ENCODE measurements at places on chromosomes 16 and 17.

DNA sequence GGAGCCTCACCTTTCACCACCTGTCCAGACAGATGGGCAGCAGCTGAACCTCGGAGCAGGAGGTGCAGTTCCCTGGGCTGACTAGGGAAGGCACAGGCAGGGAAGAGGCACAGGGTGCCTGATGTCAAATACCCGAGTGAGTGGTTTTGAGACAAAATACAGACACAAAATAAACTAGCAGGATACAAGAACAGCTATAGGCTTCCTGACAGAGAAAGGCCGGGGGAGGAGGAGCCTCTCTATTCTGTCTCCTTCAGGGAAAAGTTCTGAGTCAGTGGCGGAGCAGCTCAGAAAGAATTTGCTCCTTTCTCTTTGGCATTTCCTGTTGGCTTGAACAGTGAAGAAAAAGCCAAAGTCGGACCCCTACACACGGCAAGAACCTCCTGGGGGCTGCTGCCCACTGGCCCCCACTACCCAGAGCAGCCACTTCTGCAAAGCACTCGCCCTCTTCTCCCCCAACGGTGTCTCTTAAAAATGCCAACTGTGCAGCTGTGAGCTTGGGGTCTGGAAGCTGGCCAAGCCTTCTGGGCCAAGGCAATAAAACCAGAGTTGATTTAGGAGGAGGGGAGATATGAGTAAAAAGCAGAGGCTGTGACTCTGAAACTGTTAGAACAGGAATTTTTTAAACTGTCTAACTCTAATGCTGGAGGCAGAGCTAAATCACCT lies 14.4 kb upstream of the FAAP100 start:
- no peak for DNase-seq

GRCh38 chr17:31788956-31789355 lies 70.1 kb downstream of the COPRS start:
- DNase-seq, result no peak

DNA sequence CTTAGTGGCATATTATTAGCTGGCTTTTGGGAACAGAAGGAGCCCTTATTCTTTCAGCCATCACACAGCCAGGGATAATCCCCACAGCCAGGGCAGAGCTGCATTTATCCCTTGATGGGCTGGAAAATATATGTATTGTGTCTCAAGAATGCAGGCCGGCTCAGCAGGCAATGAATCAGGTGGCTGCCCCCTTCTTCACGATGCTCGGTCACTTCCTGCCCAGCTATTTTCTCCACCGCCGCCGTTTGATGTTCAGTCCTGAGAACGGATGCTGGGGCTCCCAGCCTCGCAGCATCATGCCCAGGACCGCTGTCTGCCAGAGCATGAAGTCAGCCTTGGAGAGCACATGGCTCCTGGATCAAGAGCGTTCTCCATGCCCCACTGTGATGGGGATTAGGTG lies 4.3 kb upstream of the MYH3 start:
- DNase-seq, result no peak

DNA sequence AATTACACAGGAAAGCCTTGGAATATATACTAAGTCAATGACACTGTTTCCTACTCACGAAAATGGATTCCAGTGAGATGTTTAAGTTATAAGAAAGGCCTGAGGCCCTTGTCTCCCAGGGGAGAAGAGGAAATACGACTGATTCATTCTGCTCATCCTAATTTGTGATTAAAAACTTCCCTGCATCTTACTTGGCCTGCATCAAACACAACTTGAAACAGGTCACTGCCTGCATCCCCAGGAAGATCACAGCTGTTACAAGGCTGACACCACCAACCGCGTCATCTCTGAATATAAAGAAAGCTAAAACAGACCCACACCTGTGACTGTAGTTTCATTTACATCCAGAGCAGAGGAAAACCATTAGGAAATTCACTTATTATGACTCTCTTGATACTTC lies 121.9 kb downstream of the DNAH3 start:
- DNase-seq, result no peak

GRCh38 chr16:59719121-59719520 lies 985.0 kb upstream of the GOT2 start:
- no peak for DNase-seq

DNA sequence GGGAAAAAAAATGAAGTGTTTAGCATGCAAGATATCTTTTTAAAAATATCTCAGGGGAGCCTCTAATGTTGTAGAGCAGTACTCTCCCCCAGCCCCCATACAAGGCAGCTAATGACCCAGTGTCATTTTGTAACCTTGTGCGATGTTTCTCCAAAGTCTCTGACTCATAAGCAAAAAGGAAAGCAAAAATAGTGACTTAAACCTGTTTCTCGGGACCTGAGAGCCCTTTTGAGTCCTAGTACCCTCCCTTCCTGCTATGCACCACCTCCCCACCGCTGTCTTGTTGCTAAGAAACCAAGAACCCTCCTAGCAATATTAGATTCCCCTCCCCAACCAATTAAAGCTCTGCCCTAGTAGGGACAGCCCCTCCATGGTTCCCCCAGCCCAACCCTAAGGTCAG lies 2.8 kb downstream of the MYCBPAP start:
- no peak for DNase-seq

- no peak for DNase-seq
Measured at GRCh38 chr16:16175296-16175695, 48.0 kb downstream of the ABCC6 start.

DNA sequence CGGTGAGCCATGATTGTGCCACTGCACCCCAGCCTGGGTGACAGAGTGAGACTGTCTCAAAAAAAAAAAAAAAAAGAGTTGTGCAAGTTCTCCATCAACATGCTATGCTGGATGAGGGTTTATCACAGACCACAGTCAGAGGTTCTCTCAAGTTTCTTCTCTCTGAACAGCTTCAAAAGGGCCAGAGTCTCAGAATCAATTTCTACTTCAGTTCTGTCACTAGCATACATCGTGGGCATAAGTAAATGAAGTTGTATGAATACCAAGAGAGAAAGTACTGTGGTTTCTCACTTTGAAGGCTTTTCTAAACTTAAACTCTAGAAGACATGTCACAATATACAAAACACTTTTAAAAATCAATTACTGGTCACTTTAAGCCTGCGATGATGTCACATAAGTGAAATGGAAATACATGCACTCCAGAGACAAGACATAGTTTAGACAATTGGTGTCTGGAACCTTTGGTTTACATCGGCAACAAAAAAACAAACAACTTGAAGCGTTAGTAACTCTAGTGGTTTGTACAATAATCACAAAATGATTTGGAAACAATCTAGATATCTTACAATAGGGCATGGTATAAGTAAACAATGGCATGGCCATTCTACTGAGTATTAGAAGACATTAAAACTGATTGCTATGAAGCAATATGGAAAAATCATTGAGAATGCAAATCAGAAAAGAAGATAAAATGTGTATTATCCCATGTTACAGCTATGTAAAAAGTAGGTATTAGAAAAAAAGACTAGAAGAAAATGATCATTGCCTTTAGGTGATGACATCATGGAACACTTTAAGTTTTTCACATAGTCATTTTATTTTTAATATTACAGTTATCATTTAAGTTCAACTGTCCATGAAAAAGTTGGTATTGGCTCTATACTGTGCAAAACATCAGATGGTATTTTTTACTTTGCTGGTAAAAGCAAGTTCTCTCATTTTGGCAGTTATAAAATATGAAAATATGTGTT lies 232.3 kb downstream of the ZFHX3 start:
- no peak for DNase-seq

- no peak for DNase-seq
Measured at GRCh38 chr17:74759243-74759801, 10.9 kb downstream of the NHERF1 start.

- DNase-seq, result no peak
Measured at GRCh38 chr17:72795941-72796340, 296.5 kb downstream of the SLC39A11 start.

GRCh38 chr16:84519855-84520254 lies 15.4 kb upstream of the MEAK7 start:
- DNase-seq, result no peak

DNA sequence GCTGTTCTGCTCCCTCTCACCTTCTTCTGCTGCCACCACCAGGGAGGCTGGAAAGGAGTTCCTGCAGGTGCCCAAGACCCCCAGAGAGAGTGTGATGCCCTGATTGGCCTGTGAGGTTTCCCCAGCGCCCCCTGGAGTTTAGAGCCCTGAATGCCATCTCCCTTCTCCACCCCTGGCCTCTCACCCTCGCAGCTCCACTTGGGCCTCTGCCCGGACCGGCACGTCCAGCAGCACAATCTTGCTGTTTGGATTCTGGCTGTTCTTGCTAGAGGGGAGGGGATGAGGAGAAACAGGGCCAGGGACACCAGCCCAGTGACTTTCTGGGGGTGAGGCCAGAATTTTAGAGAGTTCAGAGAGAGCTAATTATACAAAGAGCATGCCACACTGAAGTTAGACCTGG lies 12.5 kb upstream of the FAM171A2 start:
- DNase-seq, result no peak

DNA sequence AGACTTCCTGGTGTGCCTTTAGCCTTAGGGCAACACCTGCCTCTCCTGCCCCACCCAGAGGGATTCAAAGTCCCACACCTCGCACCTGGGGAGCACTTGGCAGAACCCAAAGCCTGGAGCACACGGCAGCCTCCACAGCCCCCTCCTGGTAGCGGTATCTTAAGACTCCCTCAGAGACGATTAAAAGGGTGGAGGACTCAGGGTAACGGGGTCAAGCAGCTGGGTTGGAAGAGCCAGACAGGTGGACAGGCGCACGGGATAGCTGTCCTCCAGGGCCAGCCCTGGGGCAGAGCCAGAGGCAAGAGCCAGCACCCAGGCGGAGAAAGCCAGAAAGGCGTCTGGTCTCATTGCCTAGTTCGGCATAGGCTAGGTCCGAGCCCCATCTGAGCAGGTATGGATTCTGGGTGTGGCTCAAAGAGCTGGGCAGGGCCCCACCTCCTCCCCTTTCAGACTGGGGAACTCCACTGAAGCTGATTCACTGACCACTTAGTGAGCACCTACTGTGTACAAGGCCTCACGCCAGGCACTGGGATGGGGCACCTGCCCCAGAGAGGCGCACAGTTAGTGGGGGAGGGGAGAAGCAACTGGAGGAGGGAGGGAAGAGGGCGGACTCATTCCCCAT lies 55.0 kb upstream of the MEAK7 start:
- no peak for DNase-seq

GRCh38 chr17:64055183-64056142 lies 35.0 kb upstream of the ICAM2 start:
- no peak for DNase-seq

DNA sequence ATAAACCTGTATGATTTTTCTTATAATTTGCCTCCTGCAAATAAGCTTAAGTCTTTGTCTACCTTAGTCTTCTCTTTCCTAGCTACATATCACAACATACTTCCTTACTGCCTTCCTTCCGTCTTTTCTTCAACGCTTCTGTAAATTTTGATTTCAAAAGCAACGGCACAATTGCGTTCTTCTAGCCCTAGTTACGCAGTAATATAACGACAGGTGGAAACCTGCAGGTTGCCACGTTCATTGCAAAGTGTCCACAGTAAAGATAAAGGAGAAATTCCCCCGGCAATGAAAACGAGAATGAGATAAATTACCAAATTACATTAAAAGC lies 546 bp upstream of the PSMD7 start:
- no peak for DNase-seq

DNA sequence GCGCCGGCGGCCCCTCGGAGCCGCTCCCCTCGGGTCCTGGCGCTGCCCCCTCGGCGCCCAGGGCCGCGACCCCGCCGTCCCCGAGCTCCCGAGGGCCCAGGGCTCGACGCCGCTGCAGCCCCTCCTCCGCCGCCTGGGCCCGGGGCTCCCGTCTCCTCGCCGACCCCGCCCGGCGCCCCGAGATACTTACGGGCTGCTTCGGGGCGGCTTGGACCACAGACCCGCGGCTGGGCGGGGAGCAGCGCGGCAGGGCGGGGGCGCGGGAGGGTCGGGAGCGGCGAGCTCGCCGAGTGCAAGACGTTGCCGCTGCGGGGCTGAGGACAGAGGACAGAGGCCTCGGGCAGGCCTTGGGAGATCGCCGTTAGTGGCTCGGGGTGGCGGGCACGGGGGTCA lies 290 bp downstream of the TOB1 start:
- no peak for DNase-seq

GRCh38 chr17:13395346-13395745 lies 206.4 kb downstream of the HS3ST3A1 start:
- DNase-seq, result no peak

DNA sequence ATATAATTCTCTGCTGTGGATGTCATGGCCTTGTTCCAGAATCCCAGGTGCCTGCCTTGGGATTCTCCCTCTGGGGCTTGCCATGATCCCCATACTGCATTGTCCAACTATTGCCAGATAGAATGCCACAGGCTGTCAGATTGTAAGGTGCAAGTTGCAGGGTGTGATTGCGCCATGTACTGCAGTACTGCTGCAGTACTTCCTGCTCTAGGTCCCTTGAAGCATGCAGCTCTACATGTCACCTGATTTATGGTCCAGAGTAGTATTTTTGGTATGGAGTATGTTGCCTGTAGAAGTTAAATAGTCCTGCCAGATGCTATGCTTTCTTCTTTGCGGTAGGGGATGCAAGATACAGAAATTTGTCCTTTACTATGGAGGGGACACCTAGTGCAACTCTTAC lies 7.0 kb upstream of the SLFN5 start:
- DNase-seq, result no peak

- no peak for DNase-seq
Measured at GRCh38 chr17:8071496-8071895, 16.0 kb downstream of the ALOX12B start.

GRCh38 chr17:55363033-55363432 lies 58.6 kb downstream of the MMD start:
- DNase-seq, result no peak

DNA sequence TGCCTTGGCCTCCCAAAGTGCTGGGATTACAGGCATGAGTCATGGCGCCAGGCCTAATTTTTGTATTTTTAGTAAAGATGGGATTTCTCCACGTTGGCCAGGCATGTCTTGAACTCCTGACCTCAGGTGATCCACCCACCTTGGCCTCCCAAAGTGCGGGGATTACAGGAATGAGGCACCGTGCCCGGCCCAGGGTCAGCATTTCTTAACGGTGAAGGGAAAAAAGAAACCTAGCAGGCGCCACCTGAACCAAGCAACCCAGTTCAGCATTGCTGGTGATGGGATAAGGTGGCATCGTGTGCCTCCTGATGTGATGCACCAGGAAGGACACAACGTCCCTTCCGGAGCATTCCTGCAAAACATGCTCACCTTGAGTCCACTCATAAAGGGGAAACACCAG lies 2.2 kb upstream of the CLCN7 start:
- DNase-seq, result no peak

DNA sequence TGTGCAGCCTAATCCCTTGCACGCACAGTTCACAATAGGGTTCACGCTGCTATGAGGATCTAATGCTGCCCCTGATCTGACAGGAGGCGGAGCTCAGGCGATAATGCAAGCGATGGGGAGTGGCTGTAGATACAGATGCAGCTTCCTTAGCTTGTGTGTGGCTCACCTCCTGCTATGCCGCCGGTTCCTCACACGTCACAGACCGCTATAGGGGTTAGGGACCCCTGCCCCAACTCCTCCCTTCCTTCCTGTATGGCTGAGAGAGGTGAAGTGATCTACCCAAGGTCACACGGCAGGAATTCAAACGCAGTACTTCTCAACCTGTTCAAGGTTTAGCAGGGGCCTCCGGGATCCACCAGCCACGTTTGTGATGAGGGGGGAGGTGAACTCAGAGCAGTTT lies 13.4 kb upstream of the PLLP start:
- DNase-seq, result no peak

- no peak for DNase-seq
Measured at GRCh38 chr17:6508519-6509030, 47.8 kb downstream of the PITPNM3 start.
